ENCODE measurements at places on chromosomes 4 and X. TPM values are rescaled to one million over a fixed set of nuclear protein-coding genes. Genes with fewer than 3 reads are reported as not detected.

SORBS2 gene
- total RNA-seq, result 11.8 TPM

DNA sequence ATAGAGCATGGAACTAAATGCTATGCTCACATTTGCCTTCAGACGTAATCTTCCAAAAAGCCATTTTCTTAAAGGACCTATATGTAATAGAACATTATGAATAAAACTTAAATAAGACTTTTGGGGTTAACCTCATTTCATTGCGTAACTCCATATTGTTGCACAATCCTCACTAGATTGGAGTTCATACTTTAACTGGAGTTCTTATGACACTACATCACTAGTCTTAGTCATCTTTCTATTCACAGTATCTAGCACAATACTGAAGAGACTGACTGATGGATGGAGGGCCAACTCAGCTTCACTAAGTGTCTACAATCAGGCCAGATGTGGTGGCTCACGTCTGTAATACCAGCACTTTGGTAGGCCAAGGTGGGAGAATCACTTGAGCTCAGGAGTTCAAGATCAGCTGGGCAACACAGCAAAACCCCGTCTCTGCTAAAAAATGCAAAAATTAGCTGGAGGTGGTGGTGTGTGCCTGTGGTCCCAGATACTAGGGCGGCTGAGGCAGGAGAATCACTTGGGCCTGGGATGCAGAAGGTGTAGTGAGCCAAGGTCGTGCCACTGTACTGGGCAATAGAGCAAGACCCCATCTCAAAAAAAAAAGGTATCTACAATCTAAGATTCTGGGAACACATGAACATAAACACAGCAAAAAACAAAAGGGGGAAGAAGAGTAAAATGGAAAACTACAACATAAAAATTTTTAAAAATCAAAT is 80.8 kb upstream of the MAB21L2 start:
- DNase-seq, result peak; percentile 55

JCHAIN gene
- not detected for total RNA-seq

DNA sequence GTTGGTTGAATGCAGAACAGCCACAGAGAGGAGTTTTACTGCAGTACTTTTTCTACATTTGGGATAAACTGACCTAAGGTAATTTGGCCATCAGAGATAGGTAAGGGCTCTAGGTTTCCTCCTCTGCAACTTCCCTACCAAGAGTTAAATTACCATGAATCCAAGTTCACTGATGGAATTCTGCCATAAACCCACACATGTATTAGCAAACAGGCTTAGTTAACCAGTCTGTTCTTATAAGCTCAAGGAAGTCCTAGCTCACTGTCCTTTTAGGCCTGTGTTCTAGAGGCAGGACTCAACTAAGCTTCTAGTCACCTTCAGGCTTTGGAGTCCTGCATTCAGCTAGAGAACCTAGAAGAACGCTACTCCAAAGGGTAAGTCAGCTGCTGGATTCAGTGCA is 4.0 kb downstream of the FAM114A1 start:
- DNase-seq, result no peak

- no peak for DNase-seq
These were observed 9.8 kb downstream of the PWWP3B start for GRCh38 chrX:106177982-106178321.

DNA sequence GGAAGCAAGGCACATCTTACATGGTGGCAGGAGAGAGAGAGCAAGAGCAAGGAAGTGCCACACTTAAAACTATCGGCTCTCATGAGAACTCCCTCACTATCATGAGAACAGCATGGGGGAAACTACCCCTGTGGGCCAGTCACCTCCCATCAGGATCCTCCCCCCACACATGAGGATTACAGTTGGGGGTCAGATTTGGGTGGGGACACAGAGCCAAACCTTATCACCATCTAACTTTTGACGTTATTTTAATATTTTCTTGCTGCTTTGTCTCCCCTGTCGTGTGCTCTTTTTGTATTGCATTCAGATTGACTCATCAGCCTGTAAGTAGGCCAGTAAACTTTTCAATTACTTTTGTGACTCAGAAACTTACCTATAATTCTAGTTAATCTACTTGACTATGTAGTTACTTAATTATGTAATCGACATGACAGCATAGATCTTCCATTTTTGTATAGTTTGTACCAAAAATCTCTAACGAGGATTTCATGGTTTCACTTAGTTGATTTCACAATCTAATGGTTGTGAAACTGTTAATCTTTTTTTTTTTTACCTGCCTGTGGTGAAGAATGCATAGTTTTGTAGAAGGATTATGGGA is 18.3 kb downstream of the STIM2 start:
- DNase-seq, result no peak

DNA sequence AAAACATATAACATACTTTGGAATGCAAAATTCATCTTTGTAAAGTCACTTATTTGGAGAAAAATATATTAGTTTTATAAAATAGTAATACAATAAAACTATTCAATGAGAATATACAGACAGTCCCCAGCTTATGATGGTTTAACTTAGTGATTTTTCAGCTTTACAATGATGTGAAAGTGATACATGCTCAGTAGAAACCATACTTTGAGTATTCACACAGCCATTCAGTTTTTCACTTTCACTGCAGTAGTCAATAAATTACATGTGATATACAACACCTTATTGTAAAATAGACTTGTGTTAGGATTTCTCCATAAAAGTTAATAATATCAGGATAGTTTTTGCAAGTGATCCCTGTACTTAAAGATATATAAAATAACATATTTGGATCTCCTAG is 436.0 kb downstream of the CENPC start:
- DNase-seq, result no peak

DNA sequence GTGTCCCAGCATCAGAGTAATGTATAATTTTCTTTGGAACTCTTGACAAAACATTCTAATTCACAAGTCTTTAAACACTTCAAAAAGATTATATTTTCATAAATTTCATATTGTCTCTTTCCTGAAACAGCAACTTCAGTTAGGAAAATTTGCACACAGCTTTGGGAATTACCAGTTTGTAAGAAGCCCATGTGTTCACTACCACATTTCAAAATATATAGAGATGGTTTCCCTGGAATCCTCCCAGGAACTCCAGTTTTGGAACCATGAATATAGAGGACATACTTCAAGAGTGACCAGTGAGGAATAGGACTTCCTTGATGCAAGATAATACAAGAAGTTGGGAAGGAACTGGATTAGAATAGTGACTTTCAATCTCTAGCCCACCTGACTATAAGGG is 28.7 kb upstream of the HPGDS start:
- DNase-seq, result no peak

- no peak for DNase-seq
These were observed 89.5 kb downstream of the HS3ST1 start for GRCh38 chr4:11338956-11339782.

DNA sequence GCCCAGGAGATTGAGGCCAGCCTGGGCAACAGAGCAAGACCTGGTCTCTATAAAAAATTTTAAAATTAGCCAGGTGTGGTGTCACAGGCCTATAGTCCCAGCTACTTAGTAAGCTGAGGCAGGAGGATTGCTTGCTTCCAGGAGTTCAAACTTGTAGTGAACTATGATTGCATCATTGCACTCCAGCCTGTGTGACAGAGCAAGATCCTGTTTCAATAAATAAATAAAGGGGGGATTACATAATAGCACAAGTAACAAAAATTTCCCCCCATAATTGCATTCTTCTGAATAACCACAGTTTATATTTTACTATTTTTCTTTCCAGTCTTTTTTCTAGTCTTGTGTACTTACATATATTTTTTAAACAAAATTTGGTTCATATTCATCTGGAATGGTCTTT is 135.6 kb downstream of the CHIC2 start:
- no peak for DNase-seq

XAGE2 gene
- total RNA-seq, result not detected

UGT2B17 gene
- not detected for total RNA-seq

DNA sequence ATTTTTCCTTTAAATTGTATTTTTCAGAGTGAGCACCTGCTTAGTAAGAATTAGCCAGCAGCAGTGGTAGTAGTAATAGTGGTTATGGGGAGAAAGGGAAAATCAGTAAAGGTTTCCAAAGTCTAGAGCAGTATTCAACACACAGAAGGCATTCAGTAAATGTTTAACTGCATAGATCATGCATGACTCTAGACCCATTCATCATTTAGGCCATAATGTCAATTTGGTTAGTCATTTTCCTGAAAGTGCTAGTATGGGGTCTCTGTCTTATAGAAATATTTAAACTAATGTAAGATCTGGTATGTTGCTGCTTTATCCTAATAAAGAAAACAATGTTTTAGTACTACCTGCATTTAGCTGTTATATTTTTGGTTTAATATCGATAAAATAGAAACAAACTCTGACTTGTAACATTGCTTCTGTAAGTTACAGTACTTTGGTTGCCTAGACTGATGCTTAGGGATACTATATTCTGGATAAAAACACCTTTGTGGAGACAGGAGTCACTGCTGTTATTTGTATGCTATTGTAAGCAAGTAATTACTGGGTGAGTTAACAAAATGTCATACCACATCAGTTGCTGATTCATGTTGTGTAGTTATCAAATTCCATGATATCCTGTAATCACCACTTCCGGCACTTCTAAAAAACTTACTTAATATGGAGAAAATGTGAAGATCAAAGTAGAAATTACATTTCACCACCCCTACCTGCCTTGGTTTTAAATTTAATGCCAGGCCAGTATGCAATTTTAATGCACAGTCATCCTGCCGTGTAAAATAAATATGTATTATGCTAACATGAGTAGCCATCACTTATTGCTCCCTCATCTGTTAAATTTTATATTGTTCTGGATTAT is 115.8 kb upstream of the BMPR1B start:
- DNase-seq, result peak; percentile 40

DNA sequence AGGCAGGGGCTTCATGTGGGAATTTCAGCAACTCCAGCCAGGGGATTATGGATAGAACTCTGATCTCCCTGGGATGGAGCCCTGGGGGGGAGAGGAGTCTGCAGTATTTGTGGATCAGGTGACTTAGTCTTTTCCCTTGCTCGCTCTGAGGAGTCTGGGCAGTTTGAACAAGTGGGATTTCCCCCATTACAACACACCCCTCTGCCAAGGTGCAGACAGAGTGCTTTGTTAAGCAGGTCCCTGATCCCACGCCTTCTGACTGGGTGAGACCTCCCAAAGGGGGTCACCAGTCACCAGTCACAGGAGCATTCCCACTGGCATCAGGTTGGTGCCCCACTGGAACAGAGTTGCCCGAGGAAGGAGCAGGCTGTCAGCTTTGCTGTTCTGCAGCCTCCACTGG is 123.9 kb downstream of the LHFPL1 start:
- no peak for DNase-seq

- no peak for DNase-seq
These were observed 59.0 kb upstream of the ATP8A1 start for GRCh38 chr4:42715807-42716482.

DNA sequence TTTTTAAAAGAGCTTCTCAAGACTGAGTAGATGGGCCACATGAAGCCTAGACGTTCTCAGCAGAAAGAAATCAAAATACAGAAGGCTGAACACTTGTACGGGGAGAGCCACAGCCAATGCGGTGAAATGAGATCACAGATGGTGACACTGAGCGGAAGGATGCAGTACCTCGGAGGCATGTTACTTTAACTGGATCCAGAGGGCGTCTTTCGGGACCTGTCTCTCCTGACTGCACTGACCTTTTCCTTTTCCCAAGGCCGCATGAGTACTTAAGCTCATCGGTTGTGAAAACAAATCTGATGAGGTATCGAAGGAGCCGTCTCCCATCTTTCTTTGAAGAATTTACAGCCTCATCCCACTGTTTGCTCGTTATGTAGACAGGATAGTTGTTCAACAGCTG is 32.6 kb downstream of the BEND4 start:
- DNase-seq, result no peak

MAP3K15 gene
- not detected for total RNA-seq

GRK4 gene
- 3.6 TPM for total RNA-seq

DNA sequence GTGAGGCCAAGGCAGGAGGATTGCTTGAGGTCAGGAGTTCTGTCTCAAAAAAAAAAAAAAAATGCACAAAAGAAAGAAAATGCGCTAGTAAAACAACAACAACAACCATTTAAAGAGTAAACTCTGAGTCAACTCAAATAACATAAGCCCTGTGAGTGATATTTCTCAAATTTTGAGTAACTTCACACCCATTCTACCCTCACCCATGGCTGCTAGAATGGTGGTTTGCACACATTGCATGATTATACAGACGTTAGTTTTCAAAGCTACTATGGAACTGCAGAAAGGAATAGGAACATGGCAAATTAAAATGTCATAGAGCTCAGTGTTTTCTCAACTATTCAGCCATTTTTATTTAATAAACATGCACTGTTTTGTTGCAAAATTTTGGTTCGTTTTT is 145.9 kb downstream of the OPHN1 start:
- no peak for DNase-seq

- DNase-seq, result peak; percentile 1
These were observed 218.8 kb upstream of the NOCT start for GRCh38 chr4:138796761-138797160.

PPP1R3F gene
- 2.3 TPM for total RNA-seq

OPHN1 gene
- total RNA-seq, result 3.5 TPM

- DNase-seq, result no peak
These were observed 44.0 kb upstream of the USP38 start for GRCh38 chr4:143140696-143141095.

KCTD8 gene
- not detected for total RNA-seq

DNA sequence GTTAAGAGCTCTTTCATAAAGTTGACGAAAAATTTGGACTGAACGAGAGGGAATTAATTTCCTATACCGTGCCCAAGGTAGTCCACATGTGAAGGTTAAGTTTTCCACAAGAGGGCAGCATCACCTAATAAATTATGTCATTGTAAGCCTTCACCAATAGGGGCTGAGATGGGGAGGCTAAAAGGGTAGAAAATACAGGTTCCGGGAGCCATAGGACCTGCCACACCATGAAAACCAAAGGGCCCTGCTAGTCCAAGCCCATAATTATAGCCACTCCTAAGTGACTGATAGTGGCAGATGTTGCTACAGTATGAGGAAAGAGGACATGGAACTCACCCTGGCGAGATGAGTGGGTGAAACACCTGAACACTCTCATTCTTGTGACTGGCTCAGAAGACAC is 122.2 kb downstream of the SHROOM4 start:
- DNase-seq, result peak; percentile 39

ABCG2 gene
- 2.3 TPM for total RNA-seq

CPLX1 gene
- total RNA-seq, result not detected

RADX gene
- 2.4 TPM for total RNA-seq

CSAG2 gene
- 1.1 TPM for total RNA-seq

GAGE1 gene
- 0.20 TPM for total RNA-seq

GRCh38 chrX:67544281-67545035 is 637 bp downstream of the AR start:
- DNase-seq, result peak; percentile 51

GIMD1 gene
- total RNA-seq, result not detected

DNA sequence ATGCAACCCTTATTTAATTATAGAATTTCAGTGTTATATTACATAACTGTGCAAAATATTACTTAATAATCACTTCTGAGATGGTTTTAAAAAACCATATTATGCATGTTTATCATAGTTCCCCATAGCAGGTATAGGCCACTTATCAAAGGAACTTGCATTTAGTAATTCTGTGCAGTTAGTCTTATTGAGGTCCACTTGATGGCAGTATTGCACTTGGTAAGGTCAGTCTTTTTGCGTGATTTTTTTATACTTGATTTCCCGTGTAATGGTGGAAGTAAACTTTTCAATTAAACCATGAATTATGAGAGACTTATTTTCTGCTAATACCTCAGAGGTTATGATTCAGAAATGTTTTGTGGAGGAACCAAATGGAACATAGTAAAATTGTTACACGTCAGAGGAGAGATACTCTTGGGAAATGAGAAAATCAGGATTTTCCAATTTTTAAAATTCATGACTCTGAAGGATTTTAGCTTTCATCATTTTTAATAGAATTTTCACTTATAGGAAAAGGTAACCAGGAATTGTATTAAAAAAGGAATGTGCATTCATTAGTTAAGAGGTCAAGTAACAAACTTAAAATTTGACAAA is 230.0 kb downstream of the CCSER1 start:
- peak; percentile 41 for DNase-seq

Data from RPMI7951 (cell line).